ENCODE measurements at places on chromosomes 3 and 15.
A peak's percentile ranks its signal among the peaks of the same experiment; 100 is the strongest.

- no peak for DNase-seq
These were observed 66.7 kb upstream of the GATA2 start for GRCh38 chr3:128559486-128560225.

DNA sequence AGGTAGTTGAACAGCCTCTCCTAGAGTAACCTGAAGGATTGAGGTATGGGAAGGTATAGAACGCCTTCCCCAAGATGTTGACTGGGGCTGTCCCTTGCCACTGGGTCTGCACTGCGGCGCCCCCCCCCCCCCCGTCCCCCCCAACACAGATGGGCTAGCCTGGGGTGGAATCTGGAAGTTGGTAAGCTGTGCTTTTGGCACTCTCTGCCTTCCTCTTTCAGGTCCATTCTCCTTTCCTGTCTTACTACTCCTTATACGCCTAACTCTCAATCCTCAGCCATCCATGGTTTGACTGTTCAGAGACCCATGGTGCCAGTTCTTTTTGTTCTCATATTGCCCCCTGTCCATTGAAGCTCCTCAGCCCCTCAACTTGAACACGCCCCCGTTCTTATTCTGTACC, 42.8 kb downstream of the MAP2K1 start:
- no peak for DNase-seq

DNA sequence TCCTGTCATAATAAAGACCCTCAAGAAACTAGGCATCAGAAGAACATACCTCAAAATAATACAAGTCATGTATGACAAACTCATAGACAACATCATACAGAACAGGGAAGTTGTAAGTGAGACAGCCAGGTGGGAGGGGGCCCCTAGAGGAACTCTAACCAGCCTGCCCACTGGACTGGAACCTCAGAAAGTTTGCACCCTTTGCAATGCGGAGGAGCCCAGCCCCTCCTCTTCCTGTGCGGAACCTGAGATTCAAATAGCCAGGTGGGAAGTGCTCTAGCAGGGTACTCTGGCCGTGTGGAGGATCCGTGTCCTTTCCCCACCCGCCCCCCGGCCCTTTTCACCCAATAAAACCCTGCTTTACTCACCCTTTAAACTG, 387.0 kb upstream of the CBLB start:
- DNase-seq, result no peak

DNA sequence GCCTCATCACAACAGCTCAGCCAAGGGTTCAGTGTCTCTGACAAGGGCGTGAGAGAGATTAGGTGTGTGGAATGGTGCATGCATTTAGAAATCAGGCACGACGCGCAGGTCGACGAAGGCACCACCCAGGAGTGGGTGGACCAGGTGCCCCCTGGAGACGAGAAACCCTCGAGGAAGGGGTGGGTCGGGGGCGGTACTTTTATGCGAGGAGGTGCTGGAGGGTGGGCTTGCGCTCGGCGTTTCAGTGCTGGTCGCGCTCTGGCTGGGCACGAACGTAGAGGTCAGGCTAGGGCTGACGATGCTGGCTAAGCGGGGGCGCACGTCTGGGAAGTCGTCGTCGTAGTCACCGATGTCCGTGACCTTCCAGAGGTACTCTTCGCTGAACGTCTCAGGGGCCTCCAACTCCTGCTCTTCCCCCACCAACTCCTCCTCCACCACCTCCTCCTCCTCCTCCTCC, 393 bp downstream of the ERICH6 start:
- no peak for DNase-seq

DNA sequence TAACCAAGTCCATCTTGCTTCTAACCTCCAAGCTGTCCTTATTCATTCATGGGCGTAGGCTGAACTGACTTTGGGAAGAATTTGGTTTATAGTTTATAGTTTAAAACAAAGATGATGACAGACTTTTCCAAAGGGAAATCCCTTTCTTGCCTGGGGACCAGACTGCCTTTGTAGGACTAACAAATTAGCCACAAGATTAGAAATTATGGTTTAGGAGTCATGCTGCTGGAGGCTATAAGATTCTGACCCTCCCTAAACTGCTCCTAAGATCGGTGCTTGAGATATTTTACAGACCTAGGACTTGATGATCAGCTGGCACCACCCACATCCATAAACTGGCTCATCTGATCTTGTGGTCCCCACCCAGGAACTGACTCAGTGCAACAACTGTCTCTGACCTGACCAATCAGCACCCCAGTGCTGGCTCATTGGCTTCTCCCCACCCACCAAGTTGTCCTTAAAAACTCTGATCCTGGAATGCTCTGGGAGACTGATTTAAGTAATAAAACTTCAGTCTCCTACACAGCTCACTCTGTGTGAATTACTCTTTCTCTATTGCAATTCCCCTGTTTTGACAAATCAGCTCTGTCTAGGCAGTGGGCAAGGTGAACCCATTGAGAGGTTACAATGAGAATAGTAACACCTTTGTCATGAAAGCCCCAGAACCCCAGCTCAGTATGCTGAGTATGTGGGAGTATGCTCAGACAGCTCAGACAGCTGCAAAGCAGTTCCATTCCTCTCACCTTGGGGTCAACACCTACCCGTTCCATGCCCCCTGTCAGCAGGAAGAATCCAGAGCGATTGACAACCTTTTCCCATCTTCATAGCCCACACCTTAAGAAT, 51.6 kb upstream of the C15orf39 start:
- peak; percentile 28 for DNase-seq

DNA sequence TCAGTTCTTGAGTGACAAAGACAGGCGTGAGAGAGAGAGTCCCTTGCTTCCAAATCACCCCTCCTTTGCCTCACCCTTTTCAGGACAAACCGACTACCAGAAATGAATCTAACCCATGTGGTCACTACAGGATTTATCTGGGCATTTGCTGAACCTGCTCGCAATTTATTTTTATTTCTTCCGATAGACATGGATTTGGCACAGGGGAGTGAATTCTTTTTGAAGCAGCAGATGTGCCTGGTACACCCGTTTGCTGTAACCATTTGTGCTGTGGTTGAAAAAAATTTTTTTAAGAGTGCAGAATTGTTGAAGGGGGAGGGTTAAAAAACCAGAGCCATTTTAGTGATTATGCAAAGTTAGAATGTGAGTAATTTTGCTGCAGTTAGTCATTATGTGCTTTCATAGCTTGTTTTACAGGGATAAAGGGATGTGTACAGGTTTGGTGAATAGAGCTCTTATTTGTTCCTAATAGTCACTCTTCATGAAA, 442.0 kb downstream of the LPP start:
- no peak for DNase-seq

GRCh38 chr3:138348754-138349739, 668 bp downstream of the MRAS start:
- no peak for DNase-seq

GRCh38 chr3:143793971-143794370, 54.3 kb downstream of the SLC9A9 start:
- no peak for DNase-seq

DNA sequence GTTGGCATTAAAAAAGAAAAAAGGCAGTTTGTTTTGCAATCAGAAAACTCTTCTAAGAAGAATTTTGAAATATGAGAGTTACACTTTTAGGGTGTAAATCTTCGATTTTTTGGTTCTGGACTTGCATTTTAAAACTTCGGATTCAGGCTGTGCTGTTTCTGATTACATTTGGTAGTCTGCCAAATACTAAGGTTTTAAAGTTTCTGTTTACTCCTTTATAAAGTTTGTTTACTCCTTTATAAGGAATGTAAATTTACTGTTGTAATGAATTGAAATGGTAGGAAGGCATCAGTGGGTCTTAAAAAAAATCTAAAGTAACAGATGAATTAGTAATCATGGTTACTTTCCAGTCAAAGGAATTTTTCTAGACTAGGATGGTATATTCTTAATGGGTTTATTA, 14.1 kb downstream of the FXR1 start:
- DNase-seq, result no peak

- no peak for DNase-seq
These were observed 42.9 kb upstream of the PLCL2 start for GRCh38 chr3:16841904-16842271.

DNA sequence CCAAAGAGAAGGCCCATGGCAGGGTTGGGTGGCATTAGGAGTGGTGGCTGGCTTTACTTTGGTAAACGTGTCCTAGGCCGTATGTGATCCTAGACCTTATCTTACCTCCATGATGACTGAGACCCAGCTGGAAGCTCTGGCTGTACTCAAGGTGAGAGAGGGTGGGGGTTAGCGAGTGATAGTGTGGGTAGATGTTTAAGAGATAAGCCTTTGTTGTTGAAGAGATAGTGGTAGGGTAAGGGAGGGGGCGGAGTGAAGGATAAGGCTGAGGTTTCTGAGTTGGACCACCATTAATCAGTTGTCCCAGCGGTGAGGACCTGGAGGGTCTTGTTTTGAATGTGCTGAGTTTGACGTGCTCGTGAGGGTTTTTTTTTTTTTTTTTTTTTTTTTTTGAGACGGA, 61.5 kb upstream of the ULK4 start:
- DNase-seq, result no peak

DNA sequence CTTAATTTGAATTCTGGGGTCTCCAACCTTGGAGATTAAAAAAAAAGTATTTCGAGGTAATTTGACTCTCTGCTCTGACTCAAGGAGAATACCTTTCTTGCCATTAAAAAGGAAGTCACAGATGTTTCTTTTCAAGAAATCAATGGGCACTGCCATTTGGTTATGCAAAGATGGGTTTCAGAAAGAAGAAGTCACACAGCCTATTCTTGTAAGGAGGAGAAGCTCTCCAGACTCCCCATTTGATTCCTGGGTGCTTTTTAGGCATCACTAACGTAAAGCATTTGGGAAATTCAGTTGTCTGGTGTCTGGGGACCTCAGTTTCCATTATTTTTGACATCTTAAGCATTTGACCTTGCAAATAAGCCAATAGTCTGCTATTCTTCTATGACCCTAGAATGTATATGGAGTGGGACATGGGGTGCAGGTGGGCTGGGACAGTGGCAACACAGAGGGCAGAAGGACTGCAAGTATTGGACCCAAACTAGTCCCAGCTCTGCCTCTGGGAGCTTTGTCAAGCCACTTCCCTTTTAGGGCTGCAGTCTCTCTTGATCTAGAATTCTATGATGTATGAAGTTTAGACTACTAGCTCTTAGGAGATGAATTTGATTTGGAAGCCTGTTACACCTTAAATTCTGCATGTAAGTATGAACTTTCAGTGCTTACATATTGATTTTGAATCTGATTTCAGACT, 27.8 kb downstream of the IL5RA start:
- DNase-seq, result no peak

DNA sequence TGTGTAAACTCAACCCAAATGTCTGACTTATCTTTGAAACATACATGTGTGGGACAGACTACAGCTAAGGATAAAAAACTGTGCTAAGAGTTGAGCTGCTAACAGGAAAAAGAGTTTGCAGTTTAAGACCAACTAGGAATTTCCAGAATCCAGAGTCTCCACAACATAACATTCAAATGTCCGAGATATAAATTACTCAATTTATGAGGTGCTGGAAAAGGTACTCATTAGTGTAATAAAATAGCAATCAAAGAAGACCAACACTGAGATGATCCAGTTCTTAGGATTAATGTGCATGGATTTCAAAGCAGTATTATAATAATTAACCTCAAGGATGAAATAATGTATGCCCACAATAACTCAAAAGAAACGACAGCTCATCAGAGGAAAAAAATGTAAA, 426.5 kb upstream of the KCNMB2 start:
- DNase-seq, result no peak

GRCh38 chr3:143151004-143151731, 31.6 kb downstream of the CHST2 start:
- DNase-seq, result no peak

DNA sequence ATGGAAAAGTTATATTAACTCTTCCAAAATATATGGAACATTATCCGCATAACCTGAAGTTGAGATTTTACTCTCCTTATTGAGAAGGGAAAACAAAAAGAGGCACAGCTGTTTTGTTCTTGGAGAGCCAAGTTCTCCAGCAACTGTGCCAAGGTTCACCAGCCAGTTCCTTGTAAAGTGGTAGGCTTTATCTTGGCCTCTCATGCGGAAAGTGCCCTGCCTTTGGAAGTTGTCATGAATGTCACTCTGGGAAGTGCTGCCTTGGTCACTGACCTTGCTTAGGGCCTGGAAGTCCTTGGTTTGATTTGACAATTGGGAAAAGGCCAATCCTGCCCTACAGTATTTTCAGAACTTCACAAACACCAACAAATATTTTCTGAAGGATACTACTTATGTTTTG, 44.2 kb upstream of the THRB start:
- DNase-seq, result no peak

- no peak for DNase-seq
These were observed 76.3 kb upstream of the FAM98B start for GRCh38 chr15:38377636-38378035.

- no peak for DNase-seq
These were observed 204.4 kb upstream of the C2CD4B start for GRCh38 chr15:62369454-62369853.

- no peak for DNase-seq
These were observed 23.5 kb upstream of the TBC1D5 start for GRCh38 chr3:17765819-17766472.

DNA sequence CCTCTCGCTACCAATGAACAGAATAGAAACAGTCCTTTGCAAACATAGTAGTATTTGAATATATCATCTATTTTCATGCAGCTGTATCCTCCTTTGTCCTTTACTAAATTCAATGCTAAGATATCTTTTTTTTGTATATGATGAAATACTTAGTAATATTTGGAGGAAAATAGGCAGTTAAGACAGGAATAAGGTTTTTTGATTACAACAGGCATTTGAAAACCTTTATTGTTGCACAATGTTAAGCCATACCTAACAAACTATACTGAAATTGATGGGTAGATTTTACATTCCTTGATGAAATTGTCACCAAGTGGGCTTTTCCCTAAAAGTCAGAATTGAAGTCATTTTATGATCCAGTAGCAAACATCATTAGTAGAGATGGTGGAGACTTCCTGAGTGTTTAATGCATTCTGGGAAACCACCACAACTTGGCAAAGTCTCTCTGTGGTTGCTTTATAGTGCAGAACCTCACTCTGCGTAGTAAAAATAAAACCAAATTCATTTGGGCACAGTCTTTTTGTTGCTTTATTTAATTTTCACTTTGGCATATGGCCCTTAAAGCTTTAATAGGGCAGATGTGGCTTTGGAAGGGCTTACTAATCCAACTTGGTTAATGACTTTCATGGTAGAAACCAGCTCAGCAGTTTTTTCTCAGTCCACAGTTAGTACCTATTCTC, 216.0 kb downstream of the DIPK2A start:
- DNase-seq, result no peak

DNA sequence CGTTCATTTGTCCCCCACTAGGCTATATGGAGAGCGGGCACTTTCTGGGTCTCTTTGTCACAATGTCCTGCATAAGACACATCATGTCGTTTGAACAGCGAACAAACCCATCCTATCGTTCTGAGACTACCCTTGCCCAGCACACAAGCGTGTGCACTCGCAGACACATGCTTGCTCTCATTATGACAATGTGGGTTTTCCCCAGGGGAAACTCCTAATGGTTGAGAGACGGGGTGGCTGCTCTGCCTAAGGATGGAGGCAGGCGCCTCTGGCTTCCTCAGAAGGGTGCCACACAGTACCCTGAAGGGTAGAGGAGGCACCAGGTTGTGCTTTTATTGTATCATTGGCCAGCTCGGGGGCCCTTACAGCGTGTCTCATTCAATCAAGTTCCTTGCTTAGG, 51.0 kb upstream of the MYZAP start:
- DNase-seq, result no peak
